ENCODE measurements at places on chromosomes 1 and 21.

DNA sequence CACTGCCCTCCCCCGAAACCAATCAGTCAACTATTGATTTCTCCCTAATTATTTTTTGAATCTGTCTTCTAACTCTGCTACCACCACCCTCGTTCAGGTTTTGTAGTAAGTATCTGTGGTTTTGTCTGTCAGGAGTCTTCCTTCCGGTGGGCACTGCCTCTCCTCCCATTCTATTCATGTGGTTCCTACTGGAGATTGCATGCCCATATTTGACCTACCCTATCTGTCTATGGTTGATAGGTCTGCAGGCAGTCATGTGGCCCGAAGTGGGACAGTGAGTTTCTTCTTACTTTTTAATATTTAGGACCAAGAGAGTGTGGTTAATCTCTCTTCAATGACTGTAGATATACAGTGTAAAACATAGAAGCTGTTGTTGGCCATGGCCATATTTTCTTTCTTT, 17.8 kb upstream of the MAST2 start:
- peak; percentile 28 for DNase-seq

DNA sequence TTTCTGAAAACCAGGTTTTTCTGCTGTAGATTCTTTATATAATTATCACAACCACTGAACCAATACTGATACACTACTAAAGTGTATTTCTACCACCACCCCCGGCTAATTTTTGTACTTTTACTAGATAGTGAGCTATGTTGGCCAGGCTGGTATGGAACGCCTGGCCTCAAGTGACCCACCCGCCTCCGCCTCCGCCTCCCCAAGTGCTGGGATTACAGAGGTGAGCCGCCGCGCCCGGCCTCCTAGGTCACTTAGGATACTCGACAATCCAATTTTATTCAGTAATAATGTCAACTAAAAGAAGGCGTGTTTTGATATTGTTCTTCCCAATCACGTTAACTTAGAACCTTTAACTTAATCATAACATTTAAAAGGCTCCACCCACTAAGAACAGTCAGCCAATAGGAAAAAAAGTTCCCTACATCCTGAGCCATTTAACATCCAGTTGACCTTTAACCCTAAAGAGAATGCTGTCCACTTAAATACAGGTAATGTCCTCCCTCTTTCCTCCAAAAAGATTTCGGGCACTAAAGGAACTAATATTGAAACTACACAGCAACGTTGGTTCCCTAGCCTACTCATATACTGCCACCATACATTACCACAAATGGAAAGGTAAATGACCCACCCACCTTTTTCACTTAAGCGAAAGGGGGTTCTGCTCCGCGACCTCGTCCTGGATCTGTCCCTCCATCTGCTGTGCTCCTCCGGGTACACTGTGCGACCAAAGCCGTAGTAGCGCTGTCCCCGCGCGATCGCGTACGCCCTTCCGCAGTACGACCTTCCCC, 1.2 kb downstream of the RSRP1 start:
- DNase-seq, result no peak

- DNase-seq, result no peak
Observed at GRCh38 chr1:52592637-52593323, 9.4 kb upstream of the GPX7 start.

DNA sequence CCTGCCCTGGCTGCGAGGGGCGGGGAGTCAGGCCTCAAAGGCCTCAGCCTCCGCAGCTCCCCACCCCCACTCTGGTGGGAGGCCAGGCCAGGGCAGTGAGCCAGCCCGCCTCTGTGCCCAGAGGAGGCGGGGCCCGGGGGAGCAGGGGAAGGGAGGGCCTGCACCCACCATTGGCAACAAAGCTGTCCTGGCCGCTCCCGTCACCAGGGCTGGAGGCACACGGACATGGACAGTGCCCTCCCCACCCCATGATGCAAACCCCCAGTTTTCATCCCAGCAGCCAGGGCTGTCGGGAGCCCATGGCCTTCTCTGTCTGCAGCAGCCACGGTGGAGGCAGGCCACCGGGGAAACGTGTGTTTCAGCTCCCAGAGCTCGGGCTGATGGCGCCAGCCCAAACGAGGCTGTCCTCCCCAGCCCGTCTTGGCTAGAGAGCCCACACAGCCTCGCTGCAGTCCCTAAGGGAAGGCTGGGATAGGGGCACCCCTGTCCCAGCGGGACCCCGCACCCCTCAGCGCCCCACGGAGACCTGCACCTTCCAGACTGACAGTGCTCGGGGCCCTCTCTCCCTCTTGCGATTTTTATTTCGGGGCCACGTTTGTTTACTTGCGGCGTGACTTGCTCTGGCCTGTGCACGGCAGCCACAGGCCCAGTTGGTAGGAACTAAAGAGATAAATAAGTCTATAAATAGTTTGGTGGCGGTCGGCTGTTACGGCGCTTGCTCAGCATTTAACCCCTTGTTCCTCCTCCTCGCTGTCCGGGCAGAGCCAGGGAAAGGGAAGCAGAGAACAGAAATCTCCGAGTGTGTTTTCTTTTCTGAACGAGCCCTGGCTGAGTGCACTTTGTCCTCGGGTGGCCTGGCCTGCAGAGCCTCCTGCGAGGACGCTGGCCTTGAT, 101.8 kb downstream of the PRDM16 start:
- no peak for DNase-seq

- DNase-seq, result no peak
Observed at GRCh38 chr1:3742439-3743298, 9.6 kb upstream of the CCDC27 start.

- DNase-seq, result no peak
Observed at GRCh38 chr21:29568020-29568697, 269.4 kb downstream of the BACH1 start.

GRCh38 chr1:24955161-24955560, 25.1 kb upstream of the RUNX3 start:
- peak; percentile 80 for DNase-seq

GRCh38 chr1:42684139-42684538, 1.9 kb downstream of the YBX1 start:
- no peak for DNase-seq

DNA sequence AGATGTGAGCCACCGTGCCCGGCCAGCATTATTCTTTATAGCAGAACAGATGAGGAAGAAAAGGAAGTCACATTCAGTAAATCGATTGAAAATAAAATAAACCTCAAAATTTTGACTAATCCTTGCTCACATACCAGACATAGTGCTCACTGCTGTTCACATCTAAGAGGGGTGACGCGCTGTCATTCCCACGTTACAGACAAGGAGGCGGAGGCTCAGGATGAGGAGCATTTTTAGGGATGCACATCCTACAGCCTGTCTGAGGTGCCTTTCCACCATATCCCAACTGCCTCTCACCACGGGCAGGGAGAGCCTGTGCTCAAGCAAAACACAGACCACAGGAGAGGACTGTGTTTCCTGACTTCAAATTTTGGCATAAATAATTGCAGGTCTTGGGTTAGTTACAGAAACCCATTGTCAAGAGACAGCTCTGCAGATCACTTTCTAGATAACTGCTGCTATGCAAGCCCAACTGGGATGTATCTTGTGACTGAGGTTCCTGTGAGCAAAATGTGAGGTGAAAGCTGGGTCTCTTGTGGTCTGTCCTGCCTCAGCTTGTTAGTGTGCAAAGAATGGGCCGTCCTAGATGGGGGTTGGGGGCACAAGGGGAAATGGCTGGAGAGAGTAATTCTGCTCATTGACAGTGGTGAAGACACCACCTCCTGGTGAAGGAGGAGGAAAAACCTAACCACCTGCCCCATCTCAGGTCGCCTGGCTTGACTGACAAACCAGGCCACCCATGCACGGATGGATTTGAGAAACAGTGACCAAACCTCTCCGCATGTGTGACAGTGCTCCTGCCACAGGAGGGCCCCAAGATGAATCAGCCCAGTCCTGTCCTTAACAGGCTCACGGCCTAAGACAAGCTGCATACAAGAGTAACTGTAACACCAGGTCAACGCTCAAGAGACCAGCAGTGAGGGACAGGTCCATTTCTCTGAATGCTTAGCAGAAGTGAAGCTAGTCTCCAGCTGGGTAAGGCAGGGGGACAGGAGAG, 8.2 kb downstream of the TNN start:
- DNase-seq, result no peak

GRCh38 chr1:32112806-32113375, 5.0 kb downstream of the KPNA6 start:
- DNase-seq, result no peak

- no peak for DNase-seq
Observed at GRCh38 chr1:227951624-227952373, 4.1 kb upstream of the WNT9A start.

- DNase-seq, result no peak
Observed at GRCh38 chr1:31651766-31652165, 7.1 kb upstream of the PEF1 start.

- DNase-seq, result peak; percentile 56
Observed at GRCh38 chr1:209751627-209752231, 4.1 kb upstream of the TRAF3IP3 start.

DNA sequence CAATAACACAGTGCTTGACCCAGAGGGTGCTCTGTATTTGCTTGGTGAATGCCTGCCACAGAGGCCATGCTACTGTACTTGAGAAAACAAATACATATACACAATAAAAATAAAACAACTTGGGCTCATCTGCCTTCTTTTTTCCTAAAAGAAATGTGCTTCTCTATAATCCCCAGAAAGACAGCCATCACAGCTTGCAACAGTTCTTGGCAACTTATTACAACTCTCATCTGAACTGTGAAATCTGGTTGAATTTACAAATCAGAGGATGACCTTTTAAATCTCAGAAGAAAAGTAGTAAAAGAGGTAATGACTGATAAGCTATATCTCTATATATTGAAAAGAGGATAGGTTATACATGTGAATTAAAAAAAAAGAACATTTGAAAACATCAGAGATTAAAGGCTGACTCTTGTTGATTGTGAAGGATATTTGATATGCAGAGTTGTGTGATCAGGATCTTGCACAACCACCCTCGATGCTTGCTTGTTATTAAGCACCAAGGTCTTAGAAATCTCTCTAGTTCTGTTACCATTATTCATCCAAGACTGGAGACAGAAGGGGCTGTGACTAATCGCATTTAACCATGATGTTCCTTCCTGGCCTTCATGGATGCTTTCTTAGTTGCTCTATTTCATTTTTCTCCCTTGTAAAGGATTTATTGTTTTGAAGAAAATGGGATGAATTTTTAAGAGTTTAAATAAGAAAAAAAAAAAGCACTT, 213.4 kb downstream of the APP start:
- DNase-seq, result no peak

DNA sequence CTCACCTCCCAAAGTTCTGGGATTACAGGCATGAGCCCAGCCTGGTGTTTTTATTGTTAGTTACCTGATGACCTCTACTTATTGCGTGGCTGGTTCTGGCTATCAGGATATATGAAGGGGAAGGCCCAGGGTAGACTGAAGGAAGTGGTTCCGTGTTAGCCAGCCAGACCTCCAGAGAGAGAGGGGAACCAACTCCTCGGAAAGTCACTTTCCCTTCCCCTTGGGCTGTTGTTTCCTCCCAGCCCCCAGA, 2.5 kb upstream of the RCSD1 start:
- no peak for DNase-seq

DNA sequence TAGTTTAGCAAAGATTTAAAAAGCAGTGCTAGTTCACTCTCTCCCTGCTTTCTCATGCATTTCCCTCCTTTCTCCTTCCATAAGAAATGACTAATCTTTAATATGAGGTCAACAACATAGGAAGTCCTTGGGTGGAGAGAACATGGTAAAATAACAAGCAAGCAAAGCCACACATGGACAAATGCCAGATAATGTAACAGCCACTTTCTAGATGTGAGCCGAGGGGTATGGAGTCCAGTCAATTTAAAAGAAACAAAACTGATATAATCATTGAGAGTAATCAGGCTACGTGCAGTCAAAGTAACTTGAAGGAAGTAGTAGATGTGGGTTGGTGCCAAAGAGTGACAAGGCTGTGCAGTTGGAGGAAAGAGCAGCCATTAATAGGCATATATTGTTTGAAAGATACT, 69.6 kb downstream of the DUSP10 start:
- DNase-seq, result no peak

DNA sequence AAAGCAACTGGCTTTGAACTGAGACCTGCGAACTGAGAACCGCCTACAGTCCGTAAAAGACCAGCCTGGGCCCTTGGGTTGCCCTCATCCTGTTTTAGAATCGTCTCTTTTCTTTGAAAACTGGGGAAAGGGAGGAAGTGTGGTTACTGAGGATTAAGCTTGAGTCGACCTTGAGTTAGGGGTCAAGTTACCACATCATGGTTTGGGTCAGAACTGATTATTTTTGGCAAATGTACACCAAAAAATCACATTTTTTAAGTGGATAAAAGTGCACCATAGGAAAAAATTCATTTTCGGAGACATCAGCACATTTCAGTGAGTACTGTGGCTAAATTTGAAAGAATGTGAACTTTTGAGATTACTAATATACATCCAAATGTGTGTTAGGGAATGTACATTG, 76.9 kb upstream of the KAZN start:
- no peak for DNase-seq

DNA sequence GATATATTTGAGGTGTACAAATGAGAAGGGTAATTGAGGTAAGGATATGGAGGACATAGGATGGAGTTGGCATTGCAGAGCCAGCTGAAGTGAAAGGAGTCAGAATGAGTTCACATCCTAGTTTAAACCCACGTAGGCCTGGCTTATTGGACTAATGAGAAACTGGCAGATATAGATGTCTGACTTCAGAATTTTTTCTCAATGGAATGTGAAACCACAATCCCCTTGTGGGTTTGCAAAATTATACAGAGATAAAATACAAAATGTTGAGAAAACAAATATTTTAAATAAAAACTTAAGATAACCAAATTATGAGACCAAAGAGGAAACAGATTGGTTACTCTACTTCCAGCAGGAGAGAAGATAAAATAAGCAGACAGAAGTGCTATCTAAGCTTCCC, 277.4 kb upstream of the LRRC7 start:
- no peak for DNase-seq

DNA sequence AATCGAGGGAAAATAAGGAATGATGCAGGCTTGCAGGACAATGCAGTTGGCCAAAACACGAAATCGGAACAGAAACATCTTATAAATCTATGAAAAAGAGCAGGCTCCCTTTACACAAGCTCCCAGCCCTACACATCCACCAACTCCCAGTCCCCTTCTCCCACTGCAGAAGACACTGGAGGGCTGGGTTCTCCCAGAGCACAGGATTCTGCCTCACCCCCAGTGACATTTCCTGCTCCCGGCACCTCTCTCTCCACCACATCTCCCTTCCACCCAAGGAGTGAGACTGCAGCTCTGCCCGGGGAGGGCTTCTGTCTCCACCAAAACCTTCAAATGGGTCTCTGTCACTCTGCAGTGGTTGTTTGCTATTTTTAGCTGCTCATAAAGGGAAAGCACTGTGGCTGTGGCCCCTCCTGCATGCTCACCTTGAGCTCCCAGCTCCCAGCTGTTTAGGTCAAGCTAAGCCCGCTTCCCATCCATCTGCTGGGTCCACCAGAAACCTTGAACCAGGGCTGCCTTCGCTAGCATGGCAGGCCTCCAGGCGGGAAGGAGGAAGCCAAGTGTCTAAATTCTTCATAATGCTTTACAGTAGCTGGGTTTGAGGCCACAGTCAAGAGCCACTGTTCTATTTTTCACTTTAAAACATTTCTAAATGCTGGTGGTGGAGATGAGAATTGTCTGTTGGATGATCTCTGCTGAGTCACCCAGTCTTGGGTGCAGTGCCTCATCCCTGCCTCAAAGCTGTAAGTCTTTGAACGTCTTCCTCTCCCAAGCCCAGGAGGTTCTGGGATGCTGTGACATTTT, 3.3 kb upstream of the C2CD2 start:
- DNase-seq, result no peak
